Activated CD8-positive, alpha-beta T cell treated with anti-CD3 and anti-CD28 coated beads for 36 hours (primary cell): ENCODE measurements at places on chromosomes 3 and 15. TPM values are rescaled to one million over a fixed set of nuclear protein-coding genes. Genes with fewer than 3 reads are reported as not detected.

GRCh38 chr3:158086776-158087175 is 19.4 kb downstream of the SHOX2 start:
- H3K27ac ChIP-seq, result no peak overlapping the region
- H3K4me3 ChIP-seq, result no peak overlapping the region
- H3K27me3 ChIP-seq, result peaks cover 42% of the 10 kb centered on the region
- H3K36me3 ChIP-seq, result no peaks in the 10 kb centered on the region

DNA sequence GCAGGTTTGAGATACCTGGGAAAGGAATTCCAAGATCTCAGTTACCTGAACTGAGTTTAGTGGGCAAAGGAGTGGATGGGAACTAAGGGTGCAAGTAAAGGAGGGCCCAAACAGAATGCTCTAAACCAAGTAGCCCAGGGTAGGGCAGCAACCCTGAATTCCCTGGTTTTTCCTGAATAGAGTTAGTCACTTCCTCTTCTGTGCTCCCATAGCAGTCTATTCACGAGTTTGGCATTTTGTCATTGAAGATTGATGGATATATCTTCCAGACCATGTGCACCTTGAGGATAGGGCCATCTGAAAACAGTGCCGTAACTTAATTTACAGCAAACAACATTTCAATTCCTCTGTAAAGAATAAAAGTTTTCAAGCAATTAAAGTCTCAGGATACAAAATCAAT is 18.5 kb upstream of the PTX3 start:
- no peaks in the 10 kb centered on the region for H3K27me3 ChIP-seq
- DNase-seq, result no peak
- no peaks in the 10 kb centered on the region for H3K36me3 ChIP-seq
- no peak overlapping the region for H3K27ac ChIP-seq
- H3K4me1 ChIP-seq, result no peaks in the 10 kb centered on the region

DNA sequence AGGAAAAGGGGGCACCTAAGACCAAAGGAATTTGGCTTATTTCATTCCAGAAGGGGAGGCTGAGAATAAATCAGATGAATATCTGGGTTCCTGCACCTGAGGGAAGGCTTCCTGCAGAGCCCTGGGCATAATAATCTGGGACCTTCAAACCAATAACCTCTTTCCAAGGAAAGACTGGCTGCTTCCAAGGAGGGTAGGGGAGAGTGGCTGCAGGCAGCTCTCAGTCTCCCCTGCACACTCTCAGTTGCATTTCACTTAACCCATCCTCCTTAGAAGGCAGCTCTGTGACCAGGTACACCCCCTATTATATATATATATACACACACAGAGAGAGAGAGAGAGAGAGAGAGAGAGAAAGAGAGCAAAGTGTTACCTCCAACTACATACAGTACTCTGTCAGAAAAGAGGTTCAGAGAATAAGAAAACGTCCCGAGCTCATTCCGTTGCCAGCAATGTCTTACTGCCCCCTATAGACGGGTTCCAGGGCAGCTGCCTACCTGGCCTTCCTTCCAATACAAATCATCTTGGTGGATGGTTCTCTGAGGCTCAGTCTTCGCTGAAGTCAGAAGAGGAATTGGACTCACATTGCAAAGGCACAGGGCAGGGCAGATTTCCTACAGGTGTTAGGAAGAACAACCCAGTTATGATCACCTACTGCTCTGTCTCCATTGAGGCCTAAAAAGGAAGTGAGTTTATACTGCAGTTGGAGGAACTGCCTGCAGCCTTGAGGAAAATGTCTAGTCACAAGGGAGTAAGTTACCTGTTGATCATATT is 26.1 kb downstream of the CAPN3 start:
- H3K27me3 ChIP-seq, result no peaks in the 10 kb centered on the region
- H3K27ac ChIP-seq, result no peak overlapping the region
- DNase-seq, result peak; percentile 56

- DNase-seq, result no peak
- no peak overlapping the region for H3K27ac ChIP-seq
- H3K4me1 ChIP-seq, result no peaks in the 10 kb centered on the region
- H3K27me3 ChIP-seq, result no peaks in the 10 kb centered on the region
Measured at GRCh38 chr3:20405744-20406143, 219.7 kb upstream of the SGO1 start.

- H3K4me1 ChIP-seq, result peaks cover 20% of the 10 kb centered on the region
- peak; percentile 29 for DNase-seq
- peak overlapping the region; percentile 76 for H3K27ac ChIP-seq
- H3K27me3 ChIP-seq, result no peaks in the 10 kb centered on the region
Measured at GRCh38 chr3:69012800-69013252, 658 bp downstream of the EOGT start.

DNA sequence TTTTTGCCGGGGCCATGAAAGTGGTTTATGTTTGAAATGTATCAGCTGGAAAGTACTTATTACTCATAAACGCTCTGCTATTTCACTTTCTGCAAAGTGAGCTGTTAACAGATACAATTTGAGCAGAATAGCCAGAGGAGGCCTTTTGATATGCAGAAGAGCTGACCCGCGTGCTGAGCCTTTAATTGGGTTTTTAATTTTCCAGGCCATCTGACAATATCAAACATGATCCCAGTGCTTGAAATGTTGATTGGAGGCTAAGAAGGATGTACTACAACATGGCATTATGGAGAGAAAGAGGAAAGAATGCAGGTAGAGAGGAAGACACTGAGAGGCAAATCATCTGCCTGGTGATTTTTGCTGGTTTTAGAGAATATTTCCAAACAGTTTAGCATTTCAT is 261.3 kb upstream of the MEIS2 start:
- no peaks in the 10 kb centered on the region for H3K36me3 ChIP-seq
- no peak for DNase-seq

Gene DPPA2
- total RNA-seq, result not detected

DNA sequence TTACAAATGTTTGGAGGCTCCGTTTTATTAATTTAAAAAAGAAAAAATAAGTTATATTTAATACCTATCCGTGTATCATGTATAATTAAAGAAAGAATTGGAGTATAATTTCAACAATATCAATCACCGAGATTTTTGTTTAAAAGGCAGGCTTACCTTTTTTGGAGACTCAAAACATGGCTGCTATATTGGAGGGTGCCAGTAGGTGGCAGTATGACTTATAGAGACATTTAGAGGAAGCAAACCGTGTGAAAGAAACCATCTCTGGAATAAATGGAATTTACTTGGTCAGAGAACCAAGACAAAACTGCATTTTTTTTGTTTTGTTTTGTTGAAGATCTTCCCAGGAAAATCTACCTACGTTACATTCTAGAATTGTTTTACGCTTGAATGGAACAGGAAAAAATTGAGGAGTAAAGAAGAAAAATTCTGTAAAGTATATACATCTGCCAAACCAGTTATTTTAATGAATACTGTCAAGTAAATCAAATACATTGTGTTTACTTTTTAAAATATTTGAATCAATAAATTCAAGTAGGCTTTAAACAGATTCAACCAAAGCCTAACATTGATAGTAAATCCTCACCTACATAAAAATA is 802.6 kb upstream of the ALCAM start:
- no peaks in the 10 kb centered on the region for H3K4me1 ChIP-seq
- peak; percentile 83 for DNase-seq
- no peak overlapping the region for H3K4me3 ChIP-seq
- H3K27ac ChIP-seq, result no peak overlapping the region

DNA sequence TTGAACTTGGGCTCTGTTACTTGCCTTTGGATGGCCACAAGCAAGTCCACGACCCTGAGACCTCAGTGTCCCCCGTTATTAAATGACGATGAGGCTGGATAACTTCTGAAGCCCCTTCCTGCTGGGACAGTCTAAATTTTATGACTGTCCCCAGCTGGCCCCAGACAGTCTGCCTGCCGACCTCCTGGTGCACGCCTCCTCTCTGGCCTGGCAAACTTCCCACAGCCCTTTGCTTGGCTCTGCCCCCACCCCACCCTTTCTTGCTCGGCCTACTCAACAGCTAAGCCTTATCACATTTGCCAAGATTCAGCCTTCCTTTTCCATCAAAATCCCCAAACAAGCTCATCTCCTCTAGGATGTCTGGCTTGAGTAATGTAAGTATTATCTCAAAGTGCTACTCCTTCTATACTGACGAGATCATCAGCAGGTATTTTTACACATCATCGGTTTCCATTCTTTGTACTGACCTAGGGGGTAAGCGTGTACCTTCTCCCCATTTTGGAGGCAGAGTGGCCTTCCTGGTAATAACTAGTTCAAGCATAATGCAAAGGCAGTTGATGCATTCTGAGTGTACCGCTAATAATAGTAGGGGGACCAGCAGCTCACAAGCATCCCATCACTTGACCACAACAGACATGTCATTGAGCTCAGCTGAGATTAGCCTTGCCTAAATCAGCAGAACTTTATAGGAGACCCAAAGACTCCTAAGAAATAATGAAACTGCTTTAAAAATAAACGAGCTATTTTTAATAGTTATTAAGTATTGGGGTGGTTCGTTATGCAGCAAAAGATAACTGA is 120.8 kb upstream of the HACD2 start:
- H3K27ac ChIP-seq, result no peak overlapping the region
- no peaks in the 10 kb centered on the region for H3K36me3 ChIP-seq
- no peaks in the 10 kb centered on the region for H3K27me3 ChIP-seq
- DNase-seq, result no peak
- H3K4me3 ChIP-seq, result no peak overlapping the region

GRCh38 chr3:186021673-186022362 is 84.0 kb upstream of the TRA2B start:
- peaks cover 9% of the 10 kb centered on the region for H3K4me1 ChIP-seq
- no peaks in the 10 kb centered on the region for H3K36me3 ChIP-seq

- H3K4me3 ChIP-seq, result no peak overlapping the region
- peaks cover 11% of the 10 kb centered on the region for H3K4me1 ChIP-seq
- H3K36me3 ChIP-seq, result no peaks in the 10 kb centered on the region
- no peak overlapping the region for H3K27ac ChIP-seq
- DNase-seq, result no peak
Measured at GRCh38 chr3:42749753-42750231, 23.3 kb downstream of the CCDC13 start.

DNA sequence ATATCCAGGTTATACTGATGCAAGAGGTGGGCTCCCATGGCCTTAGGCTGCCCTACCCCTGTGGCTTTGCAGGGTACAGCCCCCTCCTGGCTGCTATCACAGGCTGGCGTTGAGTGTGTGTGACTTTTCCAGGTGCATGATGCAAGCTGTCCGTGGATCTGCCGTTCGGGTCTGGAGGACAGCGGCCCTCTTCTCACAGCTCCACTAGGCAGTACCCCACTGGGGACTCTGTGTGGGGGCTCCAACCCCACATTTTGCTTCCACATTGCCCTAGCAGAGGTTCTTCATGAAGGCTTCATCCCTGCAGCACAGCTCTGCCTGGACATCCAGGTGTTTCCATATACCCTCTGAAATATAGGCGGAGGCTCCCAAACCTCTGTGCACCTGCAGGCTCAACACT is 339.6 kb upstream of the ARL6 start:
- H3K27me3 ChIP-seq, result no peaks in the 10 kb centered on the region
- H3K27ac ChIP-seq, result no peak overlapping the region
- no peak overlapping the region for H3K4me3 ChIP-seq
- H3K36me3 ChIP-seq, result no peaks in the 10 kb centered on the region
- no peak for DNase-seq

GRCh38 chr15:96349034-96349856 is 18.7 kb downstream of the NR2F2 start:
- H3K4me3 ChIP-seq, result no peak overlapping the region
- no peaks in the 10 kb centered on the region for H3K4me1 ChIP-seq
- no peak overlapping the region for H3K27ac ChIP-seq
- peaks cover 93% of the 10 kb centered on the region for H3K27me3 ChIP-seq

Gene DAZL
- not detected for total RNA-seq

GRCh38 chr3:73653877-73654276 is 29.1 kb upstream of the PDZRN3 start:
- no peaks in the 10 kb centered on the region for H3K27me3 ChIP-seq
- H3K27ac ChIP-seq, result no peak overlapping the region
- no peak overlapping the region for H3K4me3 ChIP-seq
- no peaks in the 10 kb centered on the region for H3K4me1 ChIP-seq

GRCh38 chr15:69096626-69097025 is 63.8 kb upstream of the GLCE start:
- DNase-seq, result no peak
- H3K4me1 ChIP-seq, result no peaks in the 10 kb centered on the region
- H3K27ac ChIP-seq, result no peak overlapping the region
- no peak overlapping the region for H3K4me3 ChIP-seq

- no peaks in the 10 kb centered on the region for H3K36me3 ChIP-seq
- H3K27me3 ChIP-seq, result no peaks in the 10 kb centered on the region
- peaks cover 14% of the 10 kb centered on the region for H3K4me1 ChIP-seq
- no peak overlapping the region for H3K4me3 ChIP-seq
Measured at GRCh38 chr3:177777699-177778098, 580.4 kb upstream of the TBL1XR1 start.

GRCh38 chr15:41698779-41699178 is 38.6 kb downstream of the MGA start:
- H3K36me3 ChIP-seq, result peaks cover 38% of the 10 kb centered on the region
- H3K4me1 ChIP-seq, result peaks cover 30% of the 10 kb centered on the region
- DNase-seq, result no peak
- no peak overlapping the region for H3K4me3 ChIP-seq
- no peaks in the 10 kb centered on the region for H3K27me3 ChIP-seq

Gene PLXNB1
- total RNA-seq, result 3.7 TPM

Gene GRM7
- total RNA-seq, result not detected

GRCh38 chr3:102178817-102179216 is 256.0 kb upstream of the ZPLD1 start:
- no peak overlapping the region for H3K4me3 ChIP-seq
- peaks cover 2% of the 10 kb centered on the region for H3K27me3 ChIP-seq
- DNase-seq, result no peak
- H3K27ac ChIP-seq, result no peak overlapping the region
- H3K36me3 ChIP-seq, result no peaks in the 10 kb centered on the region

GRCh38 chr3:102181175-102181920 is 253.5 kb upstream of the ZPLD1 start:
- no peak overlapping the region for H3K27ac ChIP-seq
- H3K36me3 ChIP-seq, result no peaks in the 10 kb centered on the region
- no peak for DNase-seq
- H3K27me3 ChIP-seq, result peaks cover 2% of the 10 kb centered on the region
- no peak overlapping the region for H3K4me3 ChIP-seq

- DNase-seq, result no peak
- H3K36me3 ChIP-seq, result no peaks in the 10 kb centered on the region
- H3K4me3 ChIP-seq, result no peak overlapping the region
- H3K27ac ChIP-seq, result no peak overlapping the region
Measured at GRCh38 chr3:155362808-155363689, 69.6 kb upstream of the STRIT1 start.

DNA sequence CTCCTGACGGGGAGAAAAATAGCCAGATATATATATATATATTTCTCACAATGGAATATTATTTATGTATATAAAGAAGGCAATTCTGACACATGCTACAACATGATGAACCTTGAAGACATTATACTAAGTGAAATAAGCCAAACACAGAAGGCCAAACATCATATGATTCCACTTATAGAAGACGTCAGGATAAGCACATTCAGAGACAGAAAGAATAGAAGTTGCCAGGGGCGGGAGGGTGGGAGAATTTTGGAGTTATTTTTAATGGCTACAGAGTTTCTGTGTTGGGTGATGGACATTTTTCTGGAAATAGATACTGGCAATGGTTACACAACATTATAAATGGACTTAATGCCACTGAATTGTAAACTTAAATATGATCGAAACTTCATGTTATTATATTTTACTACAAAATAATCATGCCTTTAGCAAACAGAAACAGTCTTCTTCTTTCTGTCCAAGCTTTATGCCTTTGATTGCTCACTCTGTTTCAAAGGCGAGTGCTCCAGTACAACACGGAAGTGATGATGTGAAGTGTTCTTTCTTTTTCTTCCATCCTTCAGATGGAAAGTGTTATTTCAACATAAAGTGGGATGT is 514.0 kb downstream of the OCA2 start:
- H3K4me3 ChIP-seq, result no peak overlapping the region
- no peak overlapping the region for H3K27ac ChIP-seq
- no peaks in the 10 kb centered on the region for H3K4me1 ChIP-seq
- DNase-seq, result no peak

Gene CFAP20DC
- 1.5 TPM for total RNA-seq
